ENCODE measurements at places on chromosomes 16 and 17.

DNA sequence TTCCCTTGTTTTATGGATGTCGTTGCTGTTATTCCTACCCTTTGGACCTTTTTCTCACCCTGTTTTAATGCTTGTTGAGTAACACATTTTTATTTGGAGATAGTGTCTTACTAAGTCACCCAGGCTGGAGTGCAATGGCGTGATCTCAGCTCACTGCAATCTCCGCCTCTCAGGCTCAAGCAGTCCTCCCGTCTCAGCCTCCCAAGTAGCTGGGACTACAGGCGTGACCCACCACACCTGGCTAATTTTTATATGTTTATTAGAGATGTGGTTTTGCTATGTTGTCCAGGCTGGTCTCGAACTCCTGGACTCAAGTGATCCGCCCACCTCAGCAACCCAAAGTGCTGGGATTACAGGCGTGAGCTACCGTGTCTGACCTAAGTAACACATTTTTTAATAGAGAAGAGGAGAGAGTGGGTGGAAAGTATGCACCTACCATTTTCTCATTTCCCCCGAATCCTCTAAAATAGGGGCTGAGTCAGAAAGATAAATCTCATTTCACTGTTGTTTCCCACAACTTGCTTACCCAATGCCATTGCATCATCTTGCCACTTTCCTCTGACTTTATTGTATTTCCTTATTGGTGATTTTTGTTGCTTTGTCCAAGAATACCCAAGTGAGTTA, 7.0 kb downstream of the DHX40 start:
- DNase-seq = no peak

- DNase-seq = no peak
Observed at GRCh38 chr17:27341041-27341471, 47.1 kb downstream of the WSB1 start.

GRCh38 chr16:87742781-87743490, 22.9 kb downstream of the KLHDC4 start:
- DNase-seq = no peak

DNA sequence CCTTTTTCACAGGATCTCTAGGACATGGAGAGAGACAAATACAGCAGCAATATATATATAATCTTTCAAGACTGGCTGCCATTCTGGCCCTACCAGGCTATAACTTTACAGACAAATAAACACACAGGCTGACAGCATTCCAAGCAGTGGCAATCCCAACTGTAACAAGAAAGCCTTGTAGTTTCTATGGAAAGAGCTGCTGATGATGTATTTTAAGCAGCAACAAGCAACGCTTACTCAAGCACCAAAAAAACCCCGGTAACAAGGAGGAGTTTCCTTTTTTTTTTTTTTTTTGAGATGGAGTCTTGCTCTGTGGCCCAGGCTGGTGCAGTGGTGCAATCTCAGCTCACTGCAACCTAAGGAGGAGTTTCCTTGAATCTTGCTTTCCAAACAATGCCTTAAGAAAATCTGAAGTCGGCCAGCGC, 23.2 kb downstream of the LSM12 start:
- no peak for DNase-seq

GRCh38 chr17:49841548-49841947, 6.3 kb downstream of the TAC4 start:
- DNase-seq = no peak

GRCh38 chr16:9469512-9469911, 378.1 kb downstream of the HAPSTR1 start:
- DNase-seq = no peak

- peak; percentile 44 for DNase-seq
Observed at GRCh38 chr17:33520426-33521330, 227.6 kb upstream of the ASIC2 start.

Measured in myocyte (in vitro differentiated cells).